Kasumi-1 (cell line): ENCODE measurements at places on chromosomes 16 and 17.

GRCh38 chr16:3028716-3029319, 5.0 kb downstream of the THOC6 start:
- no peak for DNase-seq

DNA sequence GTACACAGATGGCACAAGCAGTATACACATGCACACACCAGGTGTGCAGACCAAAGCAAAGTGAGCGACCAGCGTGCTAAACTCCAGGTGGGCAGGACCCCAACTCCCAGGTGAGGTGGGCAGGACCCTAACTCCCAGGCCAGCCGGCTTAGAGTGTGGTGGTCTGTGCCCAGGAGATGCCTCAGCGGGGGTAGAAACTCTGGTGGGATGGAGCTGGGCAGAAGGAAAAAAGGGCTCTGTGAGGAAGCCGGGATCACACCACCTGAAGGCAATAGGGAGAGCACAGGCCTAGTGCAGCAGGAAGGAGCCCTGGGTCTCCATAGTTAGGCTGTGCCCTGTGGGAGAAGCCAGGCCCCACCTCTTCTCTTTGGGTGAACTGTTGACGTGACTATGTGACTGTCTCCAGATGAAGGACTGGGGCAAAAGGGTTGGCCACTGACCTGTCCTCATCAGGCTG, 1.6 kb upstream of the FOXJ1 start:
- no peak for DNase-seq

DNA sequence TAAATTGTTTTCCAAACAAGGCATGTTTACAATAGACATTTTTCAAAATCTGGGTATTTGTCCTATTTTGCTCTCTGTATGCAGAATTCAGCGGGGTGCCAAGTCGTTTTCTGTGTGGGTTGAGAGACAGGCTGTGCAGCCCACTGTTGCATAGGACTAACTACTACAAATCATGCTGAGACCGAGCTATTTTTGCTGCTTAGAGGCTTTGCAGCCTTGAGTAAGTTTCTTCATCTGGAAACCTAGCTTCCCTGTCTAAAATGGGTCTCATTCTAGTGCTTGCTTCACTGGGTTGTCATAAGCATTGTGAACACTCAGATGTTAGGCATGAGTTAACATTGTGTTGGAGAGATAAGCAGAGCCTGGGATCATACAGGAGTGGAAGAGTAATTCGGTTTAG, 1.3 kb downstream of the PRPSAP2 start:
- DNase-seq, result no peak

GRCh38 chr17:33218698-33219601, 74.1 kb downstream of the ASIC2 start:
- DNase-seq, result no peak

- DNase-seq, result no peak
These were observed 592 bp downstream of the GCSH start for GRCh38 chr16:81095653-81095952.

- DNase-seq, result no peak
These were observed 634.1 kb upstream of the RBFOX1 start for GRCh38 chr16:6698548-6698947.

- DNase-seq, result no peak
These were observed 196.6 kb downstream of the ZNF423 start for GRCh38 chr16:49659356-49659755.

DNA sequence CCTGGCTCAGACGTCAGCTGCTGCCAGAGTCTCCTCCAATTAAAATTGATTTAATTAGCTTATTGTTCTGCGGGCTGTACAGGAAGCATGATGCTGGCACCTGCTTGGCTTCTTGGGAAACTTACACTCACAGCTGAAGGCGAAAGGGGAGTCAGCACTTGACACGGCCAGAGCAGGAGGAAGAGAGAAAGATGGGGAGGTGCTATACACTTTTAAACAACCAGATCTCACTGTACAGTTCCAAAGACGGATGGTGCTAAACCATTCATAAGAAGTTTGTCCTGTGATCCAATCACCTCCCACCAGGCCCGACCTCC, 1.4 kb upstream of the PRDM7 start:
- no peak for DNase-seq

DNA sequence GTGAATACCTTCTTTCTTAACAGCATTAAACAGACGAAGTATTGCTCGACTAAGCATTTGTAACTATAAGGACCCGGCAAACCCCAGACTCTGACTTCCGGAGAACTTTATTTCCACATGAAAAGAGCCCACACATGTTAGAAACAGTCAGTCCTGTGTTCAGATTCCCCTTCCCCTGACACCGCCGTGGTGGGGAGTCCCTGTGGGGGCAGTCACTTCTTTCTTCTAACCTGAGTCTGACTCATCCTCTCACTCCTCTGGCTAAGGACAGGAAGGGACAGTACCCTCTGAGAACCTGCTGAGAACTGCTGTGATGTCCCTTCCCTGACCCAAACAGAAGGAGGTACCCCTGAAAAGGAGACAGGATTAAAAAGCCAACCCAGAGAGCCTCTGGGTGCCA, 165.1 kb downstream of the XYLT1 start:
- no peak for DNase-seq

- no peak for DNase-seq
These were observed 31.5 kb downstream of the RBL2 start for GRCh38 chr16:53465606-53466280.

DNA sequence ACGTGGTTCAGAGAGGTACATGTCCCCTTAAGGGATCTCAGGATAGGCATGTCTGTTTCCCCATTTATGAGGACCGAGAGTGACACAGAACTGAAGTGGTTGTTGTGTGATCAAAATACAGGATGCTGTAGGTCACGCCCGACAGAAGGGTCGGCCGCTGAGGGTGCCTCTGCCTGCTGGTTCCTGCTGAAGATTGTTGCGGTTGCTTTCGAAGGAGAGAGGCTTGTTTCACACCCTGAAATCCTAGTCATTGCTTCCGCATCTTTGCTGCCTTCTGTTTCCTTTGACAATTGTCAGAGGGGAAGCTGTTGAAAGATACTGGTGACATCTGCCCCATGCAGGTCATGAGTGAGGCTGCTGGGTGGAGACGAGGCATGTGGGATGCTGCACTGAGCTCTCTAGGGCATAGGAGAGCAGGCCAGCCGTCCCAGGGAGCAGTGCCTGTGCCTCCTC, 3.8 kb upstream of the NAT9 start:
- DNase-seq, result peak; percentile 100

GRCh38 chr17:70290770-70291169, 121.4 kb downstream of the KCNJ2 start:
- DNase-seq, result no peak

DNA sequence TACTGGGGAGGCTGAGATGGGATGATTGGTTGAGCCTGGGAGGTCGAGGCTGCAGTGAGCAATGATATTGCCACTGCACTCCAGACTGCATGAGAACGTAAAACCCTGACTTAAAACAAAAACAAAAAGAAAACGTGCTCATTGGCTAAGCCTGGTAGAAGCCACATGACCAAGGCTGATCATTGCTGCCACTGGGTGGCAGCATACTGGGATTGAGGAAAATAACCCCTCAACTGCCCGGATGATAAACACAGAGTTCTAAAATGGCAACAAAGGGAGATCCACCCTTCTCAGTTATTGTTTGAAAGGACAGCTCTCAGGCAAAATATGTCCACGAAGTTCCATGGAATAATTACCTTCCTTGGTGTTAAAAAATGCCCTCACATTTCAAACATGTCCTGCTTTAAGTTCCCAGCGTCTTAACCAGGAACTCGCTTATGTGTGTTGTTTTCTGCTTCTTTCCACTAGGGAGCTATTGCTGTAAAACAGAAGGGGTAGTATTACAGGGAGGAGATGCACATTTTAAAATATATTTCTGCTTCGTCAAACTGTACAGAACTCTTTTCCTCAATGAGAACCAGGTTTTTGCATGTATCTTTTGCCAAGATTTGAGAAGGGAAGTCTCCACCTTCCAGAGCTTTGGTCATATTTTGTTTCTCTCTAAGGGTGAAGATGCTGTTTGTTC, 675.3 kb downstream of the MAF start:
- DNase-seq, result peak; percentile 7

GRCh38 chr17:76151896-76152454, 10.9 kb upstream of the FOXJ1 start:
- DNase-seq, result no peak

DNA sequence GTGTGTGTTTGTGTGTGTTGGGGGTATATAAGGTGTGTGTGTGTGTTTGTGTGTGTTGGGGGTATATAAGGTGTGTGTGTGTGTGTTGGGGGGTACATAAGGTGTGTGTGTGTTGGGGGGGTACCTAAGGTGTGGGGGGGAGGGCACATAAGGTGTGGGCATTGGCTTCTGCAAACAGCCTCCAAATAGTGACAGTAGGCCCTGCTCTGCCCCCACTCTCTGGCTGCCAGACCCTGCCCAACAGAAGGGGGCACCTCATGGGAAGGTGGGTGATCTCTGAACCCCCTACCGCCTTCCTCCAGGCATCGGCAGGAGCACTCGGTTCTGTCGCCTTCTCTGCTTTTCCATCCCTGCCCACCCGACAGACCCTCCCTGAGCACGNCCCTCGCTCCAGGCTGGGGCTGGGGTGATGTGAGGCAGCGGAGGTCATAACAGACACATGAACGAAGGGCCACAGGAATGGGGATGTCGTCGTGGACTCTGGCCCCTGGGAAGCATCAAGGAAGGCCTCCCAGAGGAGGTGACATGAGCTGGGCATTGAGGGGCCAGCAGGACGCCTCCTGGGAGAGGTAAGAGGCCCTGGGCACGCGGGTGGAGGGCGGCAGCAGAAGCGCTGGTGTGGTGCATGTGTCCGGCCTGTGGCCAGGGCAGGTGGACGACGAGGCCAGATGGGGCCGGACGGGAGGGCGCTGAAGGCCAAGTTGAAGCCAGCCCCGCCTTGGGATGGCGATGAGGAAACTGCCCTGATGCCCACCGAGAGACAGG, 136.6 kb upstream of the RPH3AL start:
- DNase-seq, result no peak

GRCh38 chr16:58733248-58733670, 857 bp downstream of the GOT2 start:
- no peak for DNase-seq

GRCh38 chr16:13994239-13995106, 74.5 kb downstream of the ERCC4 start:
- DNase-seq, result no peak

GRCh38 chr16:68244481-68244902, 681 bp upstream of the PLA2G15 start:
- no peak for DNase-seq

DNA sequence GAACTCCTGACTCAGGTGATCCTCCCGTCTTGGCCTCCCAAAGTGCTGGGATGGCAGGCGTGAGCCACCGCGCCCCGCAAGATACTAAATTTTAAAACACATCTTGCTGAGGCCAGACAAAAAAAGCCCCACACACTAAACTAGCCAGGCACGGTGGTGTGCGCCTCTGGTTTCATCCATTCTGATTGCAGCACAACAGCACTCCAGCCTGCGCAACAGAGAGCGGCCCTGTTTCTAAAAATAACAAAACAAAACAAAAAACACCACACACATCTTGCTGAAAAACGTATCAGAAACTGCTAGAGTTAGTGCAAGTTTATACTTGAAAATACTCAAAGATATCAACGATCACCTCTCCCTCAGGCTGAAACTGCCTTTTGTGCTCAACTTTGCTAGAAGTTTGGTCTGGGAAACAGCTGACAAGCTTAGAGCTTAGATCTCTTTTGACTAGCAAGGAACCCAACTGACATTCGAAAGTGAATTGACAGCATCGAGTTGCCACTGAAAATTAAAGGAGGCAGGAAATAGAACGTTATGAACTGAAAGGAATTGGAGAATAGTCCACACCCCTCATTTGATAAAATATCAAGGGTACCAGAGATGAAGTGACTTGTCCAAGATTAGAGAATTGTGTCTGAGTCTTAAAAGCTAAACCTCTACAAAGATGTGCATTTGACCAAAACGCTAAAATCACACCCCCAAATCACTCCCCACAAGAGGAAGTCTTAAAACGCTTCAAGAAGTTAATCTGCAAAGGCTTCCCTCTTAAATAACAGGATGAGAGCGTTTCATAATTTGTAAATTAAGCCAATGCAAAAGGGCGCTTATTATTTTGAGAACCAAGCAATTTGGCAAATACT, 908 bp downstream of the COG4 start:
- peak; percentile 45 for DNase-seq

- DNase-seq, result no peak
These were observed 20.7 kb downstream of the SPHK1 start for GRCh38 chr17:76404976-76405563.

DNA sequence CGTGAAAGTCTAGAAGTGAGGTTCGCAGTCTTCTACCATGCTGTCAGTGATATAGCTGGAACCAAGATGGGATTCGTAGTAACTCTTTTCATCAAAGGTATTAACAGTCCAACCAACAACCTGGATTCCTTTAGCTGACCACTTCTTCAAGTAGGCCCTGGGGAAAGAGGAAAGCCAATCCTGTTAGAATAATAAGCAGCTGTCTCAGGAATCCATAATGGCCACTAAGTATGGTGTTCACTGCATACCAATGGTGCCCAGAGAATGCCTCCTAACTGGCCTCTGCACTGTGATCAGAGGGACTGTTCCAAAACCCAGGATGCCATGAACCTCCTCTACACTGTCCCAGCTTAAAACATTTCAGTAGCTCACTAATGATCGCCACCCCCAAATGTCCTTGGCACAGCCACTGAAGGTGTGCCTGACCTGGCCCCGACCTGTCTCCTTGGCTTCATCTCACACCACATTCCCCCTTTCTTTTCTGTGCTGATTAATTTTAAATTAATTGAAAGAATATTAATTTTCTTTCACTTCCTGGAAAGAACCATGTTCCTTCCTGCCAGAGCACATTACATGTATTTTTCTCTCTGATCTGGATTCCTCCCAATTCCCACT, 18.3 kb downstream of the GDE1 start:
- DNase-seq, result no peak

DNA sequence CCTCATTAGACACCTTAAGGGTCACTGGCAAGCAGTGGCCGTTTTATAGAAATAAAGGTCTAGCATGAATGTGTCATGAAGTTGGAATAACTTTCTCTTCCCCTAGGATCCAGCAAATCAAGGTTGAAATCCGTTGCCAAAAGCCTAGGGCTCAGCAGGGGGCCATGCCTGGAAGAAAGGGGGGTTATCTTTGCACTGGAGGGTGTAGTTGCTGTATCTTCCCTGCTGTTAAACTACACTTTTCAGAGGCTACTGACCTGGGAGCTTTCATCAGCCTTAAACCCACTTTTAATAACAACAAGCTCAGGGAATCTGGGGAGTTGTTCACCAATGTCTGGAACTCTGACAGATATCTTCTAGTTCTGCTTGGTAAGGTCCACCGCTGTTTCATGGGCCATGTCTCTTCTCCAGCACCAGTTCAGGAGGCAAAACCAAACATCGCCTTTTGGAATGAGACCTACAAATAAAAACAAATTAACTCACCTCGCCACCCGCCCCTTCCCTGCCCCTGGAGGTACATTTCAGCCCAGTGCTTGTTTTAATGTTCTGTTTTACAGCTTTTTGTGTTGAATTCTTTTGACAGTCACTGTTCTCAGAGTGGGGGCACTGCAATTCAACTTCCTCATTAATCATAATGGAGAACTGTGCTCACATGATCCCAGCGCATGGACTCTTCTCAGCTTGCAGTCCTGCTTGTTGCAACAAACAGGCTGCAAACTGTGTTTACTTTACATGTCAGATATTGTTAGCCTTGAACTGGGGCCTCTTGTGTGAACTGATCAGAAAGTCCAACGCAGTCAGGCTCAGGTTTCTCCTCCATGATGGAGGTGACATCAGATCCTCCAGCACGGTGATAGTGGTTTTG, 508.7 kb downstream of the KCNJ2 start:
- no peak for DNase-seq

- DNase-seq, result no peak
These were observed 4.8 kb downstream of the DVL2 start for GRCh38 chr17:7229504-7229903.

GRCh38 chr17:68821860-68822696, 133.1 kb downstream of the ABCA8 start:
- no peak for DNase-seq
